ENCODE measurements at places on chromosomes 12 and 14. TPM values are rescaled to one million over a fixed set of nuclear protein-coding genes. Genes with fewer than 3 reads are reported as not detected.
A peak's percentile ranks its signal among the peaks of the same experiment; 100 is the strongest.

GIT2 gene
- 23.8 TPM for total RNA-seq

SSPN gene
- total RNA-seq: 4.9 TPM

BEGAIN gene
- total RNA-seq: not detected

GPR84 gene
- total RNA-seq: 0.38 TPM

CAMKK2 gene
- total RNA-seq: 16.8 TPM

SPX gene
- not detected for total RNA-seq

DNA sequence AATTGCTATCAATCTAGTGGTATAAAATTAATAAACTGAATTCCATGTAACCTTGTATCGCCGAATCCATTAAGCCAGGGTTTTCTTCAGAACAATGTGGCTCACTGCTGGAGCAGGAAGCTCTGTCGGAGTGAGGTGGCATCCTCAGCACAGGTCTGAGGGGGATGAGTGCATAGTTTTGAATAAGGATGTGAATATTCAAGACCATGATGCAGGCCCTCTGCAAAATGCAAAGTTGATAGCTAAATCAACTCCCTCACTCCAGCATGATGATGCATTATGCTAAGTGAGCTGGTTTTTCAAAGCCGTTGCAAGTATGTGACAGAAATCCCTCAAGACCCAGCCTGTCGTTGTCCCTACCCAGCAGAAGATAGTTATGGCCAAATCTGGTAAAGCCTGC lies 53.0 kb downstream of the TRIM9 start:
- no peak for DNase-seq
- H3K27ac ChIP-seq: no peak overlapping the region
- H3K27me3 ChIP-seq: no peaks in the 10 kb centered on the region
- H3K4me1 ChIP-seq: no peaks in the 10 kb centered on the region

- no peaks in the 10 kb centered on the region for H3K36me3 ChIP-seq
- no peak overlapping the region for H3K27ac ChIP-seq
- no peaks in the 10 kb centered on the region for H3K27me3 ChIP-seq
- H3K4me1 ChIP-seq: no peaks in the 10 kb centered on the region
Observed at GRCh38 chr12:70664465-70664881, 27.2 kb upstream of the PTPRB start.

DNA sequence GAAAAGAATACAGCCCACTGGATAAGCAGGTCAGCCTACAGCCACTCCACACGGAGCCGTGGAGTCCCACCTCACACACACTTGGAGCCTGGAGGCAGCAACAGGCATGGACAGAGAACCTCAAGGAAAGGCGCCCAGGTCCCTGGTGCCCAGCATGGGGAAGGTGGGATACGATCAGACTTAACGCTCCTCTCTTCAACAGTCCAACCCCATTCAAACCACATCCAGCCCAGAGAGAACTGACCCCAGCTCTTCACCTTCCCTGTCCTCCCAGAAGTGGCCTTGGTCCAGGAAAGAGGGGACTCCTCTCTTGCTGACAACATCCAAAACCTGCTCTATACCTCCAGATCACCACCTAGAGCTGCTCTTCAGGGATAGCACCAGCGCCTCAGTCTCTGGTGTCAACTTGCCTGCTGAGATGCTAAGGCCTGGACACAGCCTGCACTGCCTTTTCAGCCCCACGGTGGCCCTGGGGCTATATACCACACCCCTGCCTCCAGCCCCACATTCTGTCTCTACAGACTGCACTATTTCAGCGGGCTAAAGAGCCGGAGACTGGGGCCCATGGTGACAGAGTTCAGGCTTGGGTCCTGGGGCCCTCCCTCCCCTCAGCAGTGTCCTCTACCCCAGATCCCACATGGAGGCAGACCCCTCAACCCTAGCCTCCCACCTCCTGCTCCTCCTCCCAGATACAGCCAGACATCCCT lies 7.0 kb downstream of the ADCY6 start:
- DNase-seq: no peak
- peak overlapping the region; percentile 34 for H3K27ac ChIP-seq
- H3K36me3 ChIP-seq: no peaks in the 10 kb centered on the region

- no peaks in the 10 kb centered on the region for H3K36me3 ChIP-seq
- H3K27ac ChIP-seq: no peak overlapping the region
- no peak overlapping the region for H3K4me3 ChIP-seq
- H3K27me3 ChIP-seq: no peaks in the 10 kb centered on the region
- no peaks in the 10 kb centered on the region for H3K4me1 ChIP-seq
Observed at GRCh38 chr14:81839056-81839455, 305.4 kb upstream of the SEL1L start.

DNA sequence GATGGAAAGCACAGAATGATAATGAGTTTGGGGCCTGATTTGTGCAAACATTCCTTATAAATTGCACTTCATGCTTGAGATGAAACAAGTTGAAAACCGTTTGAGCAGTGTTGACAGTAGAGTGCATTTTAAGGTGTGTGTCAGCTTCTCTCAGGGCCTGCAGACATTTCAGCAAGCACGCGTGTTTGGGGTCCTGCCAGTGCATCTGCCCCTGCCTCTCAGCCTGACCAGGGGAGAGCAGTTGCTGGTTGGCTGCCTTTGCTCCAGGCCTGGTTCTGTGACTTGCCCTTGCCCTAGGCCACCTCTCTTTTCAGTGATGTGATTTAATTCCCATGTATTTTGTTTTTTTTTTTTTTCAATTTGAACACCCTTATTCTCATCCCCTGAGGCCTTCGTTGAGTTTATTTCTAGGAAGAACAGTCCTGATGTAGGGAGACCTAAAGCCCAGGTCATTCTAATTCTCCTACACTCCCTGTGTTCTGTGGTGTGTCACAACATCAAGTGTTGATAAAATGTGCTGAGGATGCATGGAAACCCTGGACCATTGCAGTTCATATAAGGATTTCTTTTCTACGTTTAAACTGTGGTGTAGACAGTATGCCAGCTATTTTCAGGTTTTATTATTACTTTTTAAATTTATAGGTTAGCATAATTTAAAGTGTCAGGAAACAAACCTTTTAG lies 40.1 kb upstream of the AMN start:
- no peak overlapping the region for H3K27ac ChIP-seq
- peaks cover 6% of the 10 kb centered on the region for H3K36me3 ChIP-seq
- no peak overlapping the region for H3K4me3 ChIP-seq
- H3K4me1 ChIP-seq: peaks cover 7% of the 10 kb centered on the region
- DNase-seq: no peak

DNA sequence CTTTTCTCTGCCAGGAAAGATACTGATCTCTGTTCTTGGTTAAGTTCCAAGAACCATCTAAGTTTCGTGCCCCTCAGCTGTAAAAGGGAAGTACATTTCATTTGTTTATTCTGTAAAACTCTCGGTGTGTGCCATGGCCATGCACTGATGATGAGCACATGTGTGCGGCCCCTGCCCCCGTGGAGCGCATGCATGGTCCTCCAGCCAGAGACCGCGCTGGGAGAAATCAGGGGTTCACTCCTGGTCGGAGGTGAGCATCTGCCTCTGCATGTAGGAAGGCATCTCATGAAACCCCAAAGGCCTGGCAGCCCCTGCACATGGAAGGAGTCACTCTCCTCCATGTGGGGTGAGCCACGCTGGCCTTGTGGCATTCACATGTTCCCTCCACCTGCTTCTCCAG lies 102.5 kb upstream of the RTL1 start:
- no peak for DNase-seq
- H3K27me3 ChIP-seq: no peaks in the 10 kb centered on the region
- no peak overlapping the region for H3K4me3 ChIP-seq
- no peak overlapping the region for H3K27ac ChIP-seq
- H3K36me3 ChIP-seq: no peaks in the 10 kb centered on the region
- no peaks in the 10 kb centered on the region for H3K4me1 ChIP-seq

DNA sequence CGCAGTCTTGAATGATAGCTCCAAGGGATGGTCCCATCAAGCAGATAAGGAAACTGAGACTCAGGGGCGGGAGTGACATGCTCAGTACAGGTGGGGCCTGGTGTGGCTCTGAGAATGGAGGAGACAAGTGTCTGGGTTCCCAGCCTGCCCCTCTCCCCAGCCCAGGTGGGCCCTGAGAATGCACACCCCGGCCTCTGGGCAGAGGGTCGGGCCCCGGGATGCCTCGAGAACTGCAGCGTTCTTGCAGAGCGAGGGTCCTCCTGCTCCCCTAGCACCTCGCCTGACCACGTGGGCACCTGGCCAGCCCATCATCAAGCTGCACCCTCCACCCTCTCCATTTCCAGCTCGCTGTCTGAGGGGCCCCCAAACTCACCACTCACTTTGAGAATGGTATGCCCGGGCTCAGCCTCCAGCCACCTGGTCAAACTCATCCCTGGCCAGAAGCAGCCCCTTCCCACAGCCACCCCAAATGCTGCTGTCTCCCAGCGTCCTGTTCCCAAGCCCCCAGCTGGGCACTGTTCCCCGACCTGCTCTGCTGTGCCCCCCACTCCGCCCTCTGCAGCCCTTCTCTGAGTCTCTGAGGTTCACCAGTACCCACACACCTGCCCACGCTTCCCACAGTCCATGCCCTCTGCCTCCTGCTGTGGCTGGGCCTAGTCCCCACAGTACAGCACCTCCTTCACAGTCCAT lies 44.3 kb downstream of the CYP46A1 start:
- DNase-seq: no peak
- no peak overlapping the region for H3K27ac ChIP-seq
- H3K36me3 ChIP-seq: no peaks in the 10 kb centered on the region
- H3K4me3 ChIP-seq: no peak overlapping the region

Data from esophagus squamous epithelium (tissue), 5 donors.